ENCODE measurements at places on chromosomes 5 and 9.
A peak's percentile ranks its signal among the peaks of the same experiment; 100 is the strongest.

- no peak for DNase-seq
Observed at GRCh38 chr9:2343756-2344155, 277.8 kb upstream of the VLDLR start.

GRCh38 chr5:122322801-122323548 is 10.9 kb downstream of the SNCAIP start:
- no peak for DNase-seq

GRCh38 chr5:10623305-10623910 is 59.5 kb downstream of the ANKRD33B start:
- DNase-seq, result no peak

DNA sequence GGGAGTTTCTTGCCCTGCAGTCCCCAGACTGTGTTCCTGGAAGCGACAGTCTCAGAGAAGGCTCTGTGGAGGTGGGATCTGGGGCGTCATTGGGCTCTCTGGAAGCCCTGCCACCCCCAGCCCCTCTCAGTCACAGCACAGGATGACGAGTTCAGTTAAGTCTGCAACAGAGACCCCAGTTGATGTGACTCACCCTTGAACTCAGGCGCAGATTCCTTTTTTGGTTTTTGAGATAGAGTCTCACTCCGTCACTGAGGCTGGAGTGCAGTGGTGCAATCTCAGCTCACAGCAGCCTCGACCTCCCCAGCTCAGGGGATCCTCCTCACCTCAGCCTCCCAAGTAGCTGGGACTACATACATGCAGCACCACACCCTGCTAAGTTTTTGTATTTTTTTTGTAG is 8.3 kb downstream of the HRH2 start:
- no peak for DNase-seq

DNA sequence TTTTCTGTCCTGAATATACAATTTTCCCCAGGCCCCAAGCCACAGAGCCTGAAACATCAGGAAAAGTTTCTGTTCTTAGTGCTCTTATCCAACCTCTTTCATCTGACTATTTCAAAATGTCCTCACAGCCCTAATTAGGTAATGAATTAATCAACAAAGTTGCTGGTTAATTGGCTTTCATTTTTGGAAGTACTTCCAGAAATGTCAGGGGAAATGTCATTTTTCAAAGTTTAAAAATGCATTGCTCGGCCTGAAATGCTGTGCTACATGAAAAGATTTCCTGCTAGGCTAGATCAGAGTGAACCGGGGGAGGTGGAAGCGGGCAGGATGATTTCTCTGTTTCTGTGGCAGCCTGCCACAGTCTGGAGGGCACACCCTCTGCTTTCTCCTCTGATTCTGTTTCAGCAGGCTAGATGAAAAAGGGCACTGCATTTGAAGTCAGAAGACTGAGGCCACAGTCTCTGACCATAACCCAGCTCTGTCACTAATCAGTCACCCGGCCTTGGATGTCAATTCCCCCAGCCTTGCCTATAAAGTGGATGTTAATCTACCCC is 55.9 kb upstream of the BARX1 start:
- DNase-seq, result no peak

DNA sequence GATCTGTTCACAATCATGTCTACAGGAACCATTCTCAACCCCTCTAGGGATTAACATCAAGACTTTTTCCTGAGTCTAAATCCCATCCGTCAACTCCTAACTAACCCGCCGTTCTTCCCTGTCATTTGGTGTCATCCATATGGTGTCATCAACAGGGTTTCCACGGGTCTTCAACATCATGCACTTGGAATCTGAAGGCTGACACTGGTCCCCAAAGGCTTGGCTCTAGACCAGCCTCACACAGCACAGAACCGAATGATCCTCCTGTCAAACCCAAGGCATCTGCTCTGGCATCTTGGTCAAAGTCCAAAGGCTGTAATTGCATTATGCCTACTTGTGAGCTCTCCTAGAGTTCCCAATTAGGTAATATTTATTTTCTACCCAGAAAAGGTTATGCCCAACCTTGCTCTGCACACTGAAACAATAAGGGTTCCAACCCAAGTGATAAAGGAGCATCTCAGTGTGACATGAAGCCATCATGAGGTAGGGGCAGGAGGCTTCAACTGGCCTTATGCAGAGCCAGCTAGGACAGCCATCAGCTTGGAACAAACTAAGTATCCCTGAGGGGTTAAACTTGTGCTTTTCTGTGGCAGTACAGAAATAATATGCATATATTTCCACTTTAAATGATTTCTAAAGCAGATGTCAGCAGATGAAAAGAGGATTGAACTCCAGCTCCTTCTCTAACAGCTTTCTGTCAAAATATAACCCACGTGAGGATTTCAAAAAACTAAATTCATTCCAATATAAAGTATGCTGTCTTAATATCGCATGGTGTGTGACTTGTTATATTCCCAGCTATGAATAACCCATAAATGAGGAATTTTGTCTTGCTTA is 13.9 kb downstream of the ENC1 start:
- DNase-seq, result no peak

- no peak for DNase-seq
Observed at GRCh38 chr5:56594792-56595191, 220.6 kb upstream of the MAP3K1 start.

- no peak for DNase-seq
Observed at GRCh38 chr9:133779081-133779480, 40.9 kb upstream of the SARDH start.

DNA sequence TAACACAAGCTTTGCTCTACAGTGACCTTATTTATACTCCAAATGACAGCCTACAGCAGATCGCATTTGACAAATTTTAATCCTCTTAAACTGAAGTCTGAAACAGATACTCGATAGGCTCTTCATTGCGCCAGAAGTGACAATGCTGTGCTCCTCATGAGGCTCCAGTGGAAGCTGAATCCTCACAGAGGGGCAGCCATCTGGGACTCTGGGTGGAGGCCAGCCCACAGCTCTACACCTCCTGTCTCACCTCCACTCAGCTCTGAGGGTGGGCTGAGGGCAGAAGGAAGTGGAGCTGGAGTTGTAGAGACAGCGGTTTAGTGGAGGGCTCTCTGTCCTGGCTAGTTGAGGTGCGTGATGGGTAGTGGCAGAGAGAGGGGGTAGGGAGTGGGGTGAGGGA is 283.3 kb upstream of the ANKRD55 start:
- no peak for DNase-seq

DNA sequence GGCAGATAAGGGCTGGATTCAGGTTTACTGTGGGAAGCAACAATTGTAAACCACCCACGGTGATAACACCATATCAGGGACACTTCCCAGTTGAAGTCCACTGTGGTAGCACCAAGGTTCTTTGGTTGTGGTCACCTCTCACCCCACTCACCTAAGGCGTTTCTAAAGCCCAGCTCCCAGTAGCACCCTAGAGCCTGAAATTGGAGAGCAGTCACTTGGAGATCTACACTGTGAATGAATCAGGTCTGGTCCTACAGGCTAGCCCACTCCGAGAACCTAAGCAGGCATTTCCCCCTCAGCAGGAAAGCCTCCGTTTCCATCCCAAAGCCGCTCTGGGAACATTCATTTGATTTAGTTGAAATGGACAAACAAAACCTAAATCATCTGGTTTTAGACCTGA is 191.3 kb downstream of the TTC39B start:
- DNase-seq, result no peak

DNA sequence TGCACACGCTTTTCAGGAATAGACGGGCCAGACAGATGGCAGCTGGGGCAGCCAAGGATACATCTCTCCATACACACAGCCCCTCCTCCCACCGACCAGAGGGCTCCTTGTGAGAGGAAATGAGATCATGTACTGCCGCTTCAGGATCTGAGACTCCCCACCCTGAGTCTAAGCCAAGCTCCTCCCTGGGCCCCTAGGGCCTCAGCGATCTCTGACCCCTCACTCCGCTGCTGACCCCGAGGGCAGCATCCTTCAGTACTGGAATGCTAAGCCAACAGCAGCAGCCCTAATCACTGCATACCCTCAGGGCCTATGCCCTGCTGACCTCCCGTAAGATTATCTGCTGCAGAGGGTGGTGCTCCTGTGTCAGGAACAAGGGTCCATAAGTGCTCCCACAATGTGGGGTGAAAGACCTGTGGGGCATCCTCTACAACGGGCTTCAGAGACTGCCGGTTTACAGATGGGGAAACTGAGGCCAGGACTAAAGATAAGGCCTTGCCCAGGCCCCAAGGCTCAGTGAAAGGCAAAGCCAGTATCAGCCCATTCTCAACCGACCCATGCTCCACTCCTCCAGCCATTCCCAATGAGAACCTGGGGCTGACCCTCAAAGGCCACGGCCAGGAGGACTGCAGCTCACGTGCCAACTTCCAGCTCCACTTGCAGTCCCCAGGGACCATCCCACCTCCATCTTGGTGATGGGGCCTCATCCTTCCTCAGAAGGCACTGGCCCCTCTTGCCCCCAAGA is 37.5 kb downstream of the BICD2 start:
- DNase-seq, result no peak

DNA sequence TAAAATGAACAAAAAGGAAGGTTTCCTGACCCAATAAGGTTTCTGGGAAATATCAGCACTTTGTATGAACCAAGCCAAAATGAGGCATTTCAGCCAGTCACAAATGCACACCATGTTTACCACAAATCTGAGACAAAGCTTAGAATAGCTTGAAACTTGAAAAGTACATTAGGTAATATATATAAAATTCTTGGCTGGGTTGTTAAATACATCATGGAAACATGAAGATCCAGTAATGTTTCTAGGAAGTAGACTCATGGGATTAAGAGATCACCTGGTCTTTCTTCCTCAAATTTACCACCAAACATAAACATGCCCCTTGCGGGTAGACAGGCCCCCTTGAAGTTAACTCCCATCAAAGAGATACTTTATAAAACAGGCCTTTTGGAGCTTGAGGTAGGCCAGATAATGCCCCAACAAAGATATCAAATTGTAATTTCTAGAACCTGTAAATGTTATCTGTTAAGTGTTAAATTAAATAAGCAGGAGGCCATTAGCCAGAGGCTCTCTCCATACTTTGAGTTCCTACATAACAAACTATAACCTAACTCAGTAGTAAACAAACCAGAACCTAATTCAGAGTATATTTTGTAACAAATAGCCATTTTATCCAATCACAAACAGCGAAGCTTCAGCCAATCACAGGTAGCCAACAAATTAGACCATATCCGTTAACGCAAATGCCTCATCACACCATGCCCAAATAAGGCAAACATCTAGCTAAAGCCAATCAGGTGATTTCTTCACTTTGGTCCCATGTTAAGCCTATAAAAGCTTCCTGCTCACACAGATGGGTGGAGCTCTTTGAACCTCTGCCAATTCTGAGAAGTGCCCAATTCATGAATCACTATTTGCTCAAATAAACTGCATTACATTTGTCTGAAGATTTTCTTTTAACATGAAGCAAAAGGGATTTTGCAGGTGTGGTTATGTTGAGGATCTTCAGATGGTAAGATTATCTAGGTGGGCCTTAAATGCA is 127.9 kb upstream of the TARS1 start:
- no peak for DNase-seq

GRCh38 chr5:140556438-140556837 is 835 bp downstream of the SRA1 start:
- DNase-seq, result peak; percentile 38

- DNase-seq, result no peak
Observed at GRCh38 chr9:84943482-84944050, 274.0 kb downstream of the NTRK2 start.

- no peak for DNase-seq
Observed at GRCh38 chr5:139870677-139871076, 75.1 kb downstream of the PSD2 start.

- no peak for DNase-seq
Observed at GRCh38 chr9:109307380-109308240, 13.2 kb downstream of the EPB41L4B start.

- DNase-seq, result no peak
Observed at GRCh38 chr5:9538504-9538903, 7.4 kb downstream of the SEMA5A start.

DNA sequence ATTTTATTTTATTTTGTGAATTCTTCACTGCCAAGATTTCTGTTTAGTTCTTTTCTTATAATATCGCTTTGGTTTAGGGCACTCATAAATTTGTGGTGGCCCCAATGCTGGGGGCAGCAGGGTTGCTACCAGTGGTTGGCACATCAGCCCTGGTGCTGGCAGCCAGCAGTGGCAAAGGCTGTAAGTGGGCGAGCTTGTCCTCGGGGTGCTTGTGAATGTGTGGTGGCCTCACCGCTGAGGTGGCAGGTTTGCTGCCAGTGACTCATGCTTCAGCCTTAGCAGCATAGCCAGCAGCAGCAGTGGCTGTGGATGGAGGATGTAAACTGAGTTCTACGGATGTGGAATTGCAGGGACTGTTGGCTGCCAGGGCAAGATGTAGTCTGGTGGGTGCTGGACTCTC is 262.9 kb upstream of the DMAC1 start:
- DNase-seq, result no peak

GRCh38 chr5:163993126-163993525 is 487.7 kb downstream of the MAT2B start:
- no peak for DNase-seq

- DNase-seq, result no peak
Observed at GRCh38 chr5:139177809-139178588, 20.2 kb downstream of the SIL1 start.

GRCh38 chr5:164934039-164934438 is 1428.6 kb downstream of the MAT2B start:
- no peak for DNase-seq

GRCh38 chr5:36040651-36041536 is 25.8 kb downstream of the UGT3A2 start:
- DNase-seq, result no peak

DNA sequence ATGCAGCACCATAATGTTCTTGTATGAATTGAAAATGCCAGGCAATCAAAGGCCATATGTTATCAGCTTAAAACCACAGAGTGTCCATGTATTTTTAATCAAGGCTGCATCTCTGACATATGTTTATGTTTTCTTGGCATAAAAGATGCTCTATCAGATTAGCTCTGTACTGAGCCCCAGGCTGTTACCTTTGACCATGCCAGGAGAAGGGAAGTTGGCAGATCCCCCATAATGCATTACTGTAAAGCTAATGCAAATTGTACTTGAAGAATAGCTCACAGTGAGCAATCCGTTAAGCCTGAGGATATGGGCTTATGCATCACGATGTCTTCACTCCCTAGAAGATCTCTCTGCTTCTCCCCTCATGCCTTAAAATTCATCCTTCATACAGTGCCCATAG is 414.4 kb downstream of the BRINP1 start:
- no peak for DNase-seq

DNA sequence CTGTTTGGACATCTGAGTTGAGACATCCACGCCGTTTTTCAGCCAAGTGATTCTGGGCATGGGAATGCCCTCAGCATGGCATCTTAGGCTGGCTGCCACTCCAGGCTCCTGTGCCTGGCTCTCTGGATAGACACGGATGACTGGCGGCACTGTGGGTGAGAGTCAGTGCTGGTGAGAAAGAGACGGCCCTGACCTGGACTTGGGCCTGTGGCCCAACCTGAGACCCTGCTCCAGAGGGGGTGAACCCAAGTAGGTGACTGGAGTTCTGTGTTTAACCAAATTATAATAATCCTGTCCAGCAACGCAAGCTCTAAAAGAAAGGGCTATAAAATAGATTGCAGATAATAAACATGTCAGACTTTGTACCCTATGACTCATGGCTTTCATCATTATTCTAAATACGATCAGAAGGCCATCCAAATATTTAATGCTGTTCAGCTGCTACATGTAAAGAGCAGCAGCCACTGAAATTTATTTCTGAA is 173.9 kb downstream of the HSPA4 start:
- no peak for DNase-seq

- DNase-seq, result no peak
Observed at GRCh38 chr5:140344683-140345423, 1.6 kb downstream of the HBEGF start.

All from bone marrow (tissue), 2 donors.